Breast epithelium (tissue), 4 donors: ENCODE measurements at places on chromosomes 5 and 9.

DNA sequence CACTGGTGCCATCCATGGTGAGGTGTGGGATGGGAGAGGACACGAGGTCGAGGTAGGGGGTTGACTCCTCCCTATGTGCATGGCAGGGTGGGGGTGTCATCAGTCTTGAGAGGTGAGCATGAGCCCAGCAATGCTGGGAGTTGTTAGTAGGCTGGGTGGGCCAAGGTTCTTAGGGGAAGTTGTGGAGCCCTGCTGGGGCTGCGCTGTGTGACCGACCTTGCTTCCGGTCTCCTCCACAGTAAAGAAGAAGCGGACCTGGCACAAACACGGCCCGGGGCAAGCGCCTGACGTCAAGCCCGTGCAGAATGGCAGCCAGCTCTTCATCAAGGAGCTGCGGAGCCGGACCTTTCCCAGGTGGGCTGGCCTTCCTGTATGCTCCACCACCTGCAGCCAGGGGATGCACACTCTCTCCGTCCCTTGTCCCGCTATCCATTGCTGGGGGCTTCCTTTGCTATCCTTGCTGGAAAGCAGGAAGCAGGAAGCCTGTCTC lies 59.8 kb downstream of the PHF2 start:
- H3K4me1 ChIP-seq, result no peaks in the 10 kb centered on the region
- H3K27me3 ChIP-seq, result no peaks in the 10 kb centered on the region
- DNase-seq, result peak; percentile 41
- H3K27ac ChIP-seq, result no peak overlapping the region

DNA sequence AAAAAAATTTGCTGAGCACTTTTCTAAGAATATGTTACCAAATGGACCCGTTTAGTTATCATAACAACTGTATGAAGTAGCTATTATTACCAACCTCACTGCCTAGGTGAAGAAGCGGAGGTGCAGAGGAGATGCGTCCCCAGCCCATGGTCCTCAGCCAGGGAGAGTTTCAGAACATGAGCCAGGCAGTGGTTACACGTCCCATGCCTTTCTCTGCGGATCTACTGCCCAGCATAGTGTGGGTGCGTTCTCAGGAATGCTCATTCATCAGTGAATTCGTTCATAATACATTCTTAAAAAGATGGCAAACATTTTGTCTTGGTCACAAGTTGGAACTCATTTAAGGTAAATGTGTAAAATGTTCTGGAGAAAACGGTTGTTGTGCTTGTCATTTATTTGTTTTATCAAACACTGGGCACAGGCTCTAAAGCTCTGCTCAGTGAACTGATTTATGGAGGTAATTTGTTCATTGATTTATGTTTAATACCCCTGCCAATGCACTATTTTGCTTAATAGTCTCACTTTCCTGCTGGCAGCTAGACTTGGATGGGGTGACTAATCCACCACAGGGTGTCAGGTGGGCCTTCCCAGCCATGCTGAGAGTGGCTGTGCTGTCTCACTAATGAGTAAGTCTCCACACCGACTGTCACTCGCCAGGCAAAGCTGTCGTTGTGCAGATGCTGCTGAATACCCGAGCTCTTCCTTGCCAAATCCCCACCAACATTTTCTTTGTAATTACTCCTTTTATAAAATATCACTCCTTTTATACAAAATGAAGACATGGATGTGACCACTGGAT lies 248.8 kb downstream of the TENT4A start:
- DNase-seq, result no peak
- no peaks in the 10 kb centered on the region for H3K27me3 ChIP-seq
- H3K4me3 ChIP-seq, result no peak overlapping the region
- H3K4me1 ChIP-seq, result no peaks in the 10 kb centered on the region
- no peak overlapping the region for H3K27ac ChIP-seq

DNA sequence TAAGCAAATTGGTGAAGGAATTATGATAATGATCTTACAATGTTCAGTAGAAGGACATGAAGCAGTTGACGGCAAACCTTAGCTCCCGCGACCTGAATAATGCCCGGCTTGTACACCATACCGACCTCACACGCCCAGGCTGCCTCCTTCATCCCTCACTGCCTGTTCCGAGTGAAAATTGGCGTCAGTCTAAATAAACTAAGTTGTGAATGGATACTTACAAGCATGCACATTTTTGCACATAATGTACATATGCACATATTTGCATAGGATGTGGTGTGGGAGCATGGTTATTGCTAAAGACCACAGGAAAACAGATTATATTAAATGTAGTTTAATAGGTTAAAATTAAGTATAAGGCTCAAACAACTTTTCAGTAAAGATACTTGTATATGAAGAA lies 14.9 kb downstream of the OR2Y1 start:
- H3K36me3 ChIP-seq, result no peaks in the 10 kb centered on the region
- no peaks in the 10 kb centered on the region for H3K27me3 ChIP-seq
- DNase-seq, result no peak
- H3K4me3 ChIP-seq, result no peak overlapping the region

GRCh38 chr9:97059626-97060025 lies 20.7 kb upstream of the CTSV start:
- H3K27ac ChIP-seq, result peak overlapping the region; percentile 41
- no peak for DNase-seq
- H3K4me3 ChIP-seq, result no peak overlapping the region
- H3K27me3 ChIP-seq, result no peaks in the 10 kb centered on the region
- H3K36me3 ChIP-seq, result no peaks in the 10 kb centered on the region
- H3K4me1 ChIP-seq, result no peaks in the 10 kb centered on the region

DNA sequence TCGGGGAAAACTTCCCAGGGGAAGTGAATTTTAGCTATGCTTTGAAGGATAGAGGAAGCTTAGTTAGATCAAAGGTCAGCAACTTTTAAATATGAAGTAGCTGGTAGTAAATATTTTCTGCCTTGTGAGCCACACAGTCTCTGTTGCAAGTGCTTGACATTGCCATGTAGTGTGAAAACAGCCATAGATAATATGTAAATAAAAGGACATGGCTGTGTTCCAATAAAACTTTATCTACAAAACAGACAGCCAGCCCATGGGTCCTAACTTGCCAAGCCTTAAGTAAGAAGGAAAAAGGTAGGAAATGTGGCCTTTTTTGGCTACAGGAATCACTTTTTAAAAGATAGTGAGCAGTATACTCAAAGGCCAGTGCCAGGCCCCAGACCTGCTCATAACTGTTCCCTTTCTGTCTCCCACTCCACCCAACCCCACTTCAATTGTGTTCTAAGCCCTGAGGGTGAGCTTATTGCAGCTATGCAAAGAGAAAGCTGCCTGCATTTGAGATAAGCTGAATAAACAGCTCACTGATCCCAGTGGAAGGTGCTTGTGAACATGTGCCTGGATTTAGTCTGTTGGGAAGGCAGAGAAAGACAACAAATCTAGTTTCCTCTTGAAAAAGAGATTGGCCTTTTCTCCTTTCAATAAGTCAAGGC lies 113.0 kb upstream of the TRIM32 start:
- H3K36me3 ChIP-seq, result no peaks in the 10 kb centered on the region
- no peaks in the 10 kb centered on the region for H3K27me3 ChIP-seq
- no peak for DNase-seq
- H3K27ac ChIP-seq, result no peak overlapping the region
- no peaks in the 10 kb centered on the region for H3K4me1 ChIP-seq

- H3K36me3 ChIP-seq, result no peaks in the 10 kb centered on the region
- H3K27ac ChIP-seq, result no peak overlapping the region
- H3K4me3 ChIP-seq, result no peak overlapping the region
- no peaks in the 10 kb centered on the region for H3K27me3 ChIP-seq
- no peak for DNase-seq
These were observed 22.0 kb downstream of the HSD17B3 start for GRCh38 chr9:96279932-96280331.

GRCh38 chr9:85089188-85089969 lies 419.9 kb downstream of the NTRK2 start:
- H3K4me3 ChIP-seq, result no peak overlapping the region
- H3K36me3 ChIP-seq, result no peaks in the 10 kb centered on the region
- H3K27ac ChIP-seq, result no peak overlapping the region
- no peaks in the 10 kb centered on the region for H3K27me3 ChIP-seq
- DNase-seq, result no peak
- no peaks in the 10 kb centered on the region for H3K4me1 ChIP-seq

GRCh38 chr9:84974855-84975254 lies 305.3 kb downstream of the NTRK2 start:
- no peaks in the 10 kb centered on the region for H3K36me3 ChIP-seq
- H3K27ac ChIP-seq, result no peak overlapping the region
- DNase-seq, result no peak
- H3K4me1 ChIP-seq, result no peaks in the 10 kb centered on the region
- H3K27me3 ChIP-seq, result no peaks in the 10 kb centered on the region
- no peak overlapping the region for H3K4me3 ChIP-seq

GRCh38 chr5:135106136-135106535 lies 72.1 kb upstream of the PITX1 start:
- H3K27me3 ChIP-seq, result no peaks in the 10 kb centered on the region
- H3K4me3 ChIP-seq, result no peak overlapping the region
- DNase-seq, result no peak
- H3K27ac ChIP-seq, result no peak overlapping the region

- DNase-seq, result no peak
- H3K27ac ChIP-seq, result peak overlapping the region; percentile 71
- no peaks in the 10 kb centered on the region for H3K27me3 ChIP-seq
These were observed 118.1 kb upstream of the ERCC6L2 start for GRCh38 chr9:95757439-95757838.

DNA sequence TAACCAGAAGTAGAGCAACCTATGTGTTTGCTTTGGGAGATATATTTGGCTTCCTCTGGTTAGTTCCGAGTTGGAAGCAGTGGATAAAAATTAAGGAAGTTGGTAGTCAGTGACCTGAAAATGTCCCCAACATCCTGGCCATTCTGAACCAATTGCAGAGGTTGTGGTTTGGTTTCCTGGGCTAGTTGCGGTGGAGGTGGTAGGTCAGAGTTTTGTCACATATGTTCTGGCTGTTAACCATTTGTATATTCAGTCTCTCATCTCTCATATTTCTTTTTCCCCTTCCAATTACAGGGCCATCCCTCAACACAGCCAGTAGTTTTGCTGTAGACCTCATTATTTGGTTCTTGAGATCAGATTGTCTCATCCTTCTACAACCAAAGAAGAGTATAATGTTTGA lies 1026.9 kb downstream of the PTPRD start:
- no peak overlapping the region for H3K27ac ChIP-seq
- H3K4me3 ChIP-seq, result no peak overlapping the region
- no peaks in the 10 kb centered on the region for H3K27me3 ChIP-seq
- H3K36me3 ChIP-seq, result no peaks in the 10 kb centered on the region
- no peak for DNase-seq

GRCh38 chr5:88746438-88746882 lies 136.5 kb downstream of the MEF2C start:
- H3K27me3 ChIP-seq, result no peaks in the 10 kb centered on the region
- H3K36me3 ChIP-seq, result no peaks in the 10 kb centered on the region
- H3K4me1 ChIP-seq, result no peaks in the 10 kb centered on the region
- DNase-seq, result no peak

- no peak for DNase-seq
- H3K36me3 ChIP-seq, result no peaks in the 10 kb centered on the region
- H3K27ac ChIP-seq, result no peak overlapping the region
- H3K4me3 ChIP-seq, result no peak overlapping the region
- H3K27me3 ChIP-seq, result no peaks in the 10 kb centered on the region
These were observed 46.0 kb upstream of the OR2K2 start for GRCh38 chr9:111375817-111376564.

GRCh38 chr9:6484210-6484609 lies 71.2 kb downstream of the UHRF2 start:
- H3K36me3 ChIP-seq, result peaks cover 5% of the 10 kb centered on the region
- no peak overlapping the region for H3K27ac ChIP-seq
- H3K4me3 ChIP-seq, result no peak overlapping the region
- H3K27me3 ChIP-seq, result no peaks in the 10 kb centered on the region
- no peak for DNase-seq

- DNase-seq, result no peak
- no peaks in the 10 kb centered on the region for H3K4me1 ChIP-seq
- no peak overlapping the region for H3K27ac ChIP-seq
These were observed 265.8 kb downstream of the SLF1 start for GRCh38 chr5:94884311-94884710.

DNA sequence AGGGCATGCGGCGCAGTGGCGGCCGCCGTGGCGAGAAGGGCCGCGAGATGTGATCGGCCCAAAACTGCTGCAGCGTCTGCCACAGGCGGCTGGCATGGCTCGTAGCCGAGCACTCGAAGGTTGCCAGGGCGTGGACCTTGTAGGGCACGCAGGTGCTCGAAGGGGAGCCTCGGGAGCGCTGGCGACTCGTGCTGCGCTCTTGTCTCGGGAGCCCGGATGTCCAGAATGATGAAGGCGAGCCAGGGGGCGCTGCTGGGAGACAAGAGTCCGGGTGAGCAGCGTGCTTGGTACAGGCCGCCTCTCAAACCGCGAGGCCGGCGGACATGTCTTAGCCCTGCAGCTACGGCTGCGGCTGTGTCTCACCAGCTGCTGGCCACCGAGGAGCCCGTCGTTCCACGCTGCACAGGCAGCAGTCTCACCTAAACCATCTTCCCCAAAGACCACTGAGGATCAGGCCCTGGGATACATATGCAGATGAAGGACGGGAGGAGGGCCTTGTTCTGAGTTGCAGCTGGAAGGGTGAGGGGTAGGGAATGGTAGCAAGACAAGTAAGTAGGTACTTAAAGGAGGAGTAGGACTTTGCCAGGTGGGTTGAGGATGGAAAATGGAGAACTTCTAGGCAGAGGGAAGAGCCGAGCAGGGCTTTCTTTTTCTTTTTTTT lies 1.7 kb downstream of the CBY3 start:
- no peaks in the 10 kb centered on the region for H3K27me3 ChIP-seq
- peak overlapping the region; percentile 91 for H3K4me3 ChIP-seq
- H3K27ac ChIP-seq, result peak overlapping the region; percentile 94
- H3K36me3 ChIP-seq, result no peaks in the 10 kb centered on the region
- no peaks in the 10 kb centered on the region for H3K4me1 ChIP-seq
- DNase-seq, result peak; percentile 77

DNA sequence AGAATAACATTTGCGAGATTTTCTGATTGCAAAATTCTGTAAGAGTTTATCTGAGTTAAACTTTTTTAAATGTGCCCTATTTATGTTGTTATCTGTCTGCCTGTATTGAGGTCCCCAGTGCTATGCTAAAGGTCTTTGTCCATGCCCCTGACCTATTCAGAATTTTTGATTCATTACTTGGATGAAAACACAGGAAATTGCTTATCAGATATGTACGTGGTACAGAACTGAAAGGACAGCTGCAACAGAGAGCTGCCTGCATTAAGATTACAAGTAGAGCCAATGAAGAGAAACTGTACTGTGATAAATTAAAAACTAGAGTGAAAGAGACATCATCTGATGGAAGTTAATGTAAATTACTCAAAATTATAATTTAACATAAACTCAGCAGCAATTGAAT lies 408.8 kb downstream of the ADGRV1 start:
- no peaks in the 10 kb centered on the region for H3K27me3 ChIP-seq
- no peak overlapping the region for H3K4me3 ChIP-seq
- H3K27ac ChIP-seq, result no peak overlapping the region
- H3K4me1 ChIP-seq, result no peaks in the 10 kb centered on the region
- DNase-seq, result no peak
